ENCODE measurements at places on chromosomes 12 and 14.
A peak's percentile ranks its signal among the peaks of the same experiment; 100 is the strongest.

DNA sequence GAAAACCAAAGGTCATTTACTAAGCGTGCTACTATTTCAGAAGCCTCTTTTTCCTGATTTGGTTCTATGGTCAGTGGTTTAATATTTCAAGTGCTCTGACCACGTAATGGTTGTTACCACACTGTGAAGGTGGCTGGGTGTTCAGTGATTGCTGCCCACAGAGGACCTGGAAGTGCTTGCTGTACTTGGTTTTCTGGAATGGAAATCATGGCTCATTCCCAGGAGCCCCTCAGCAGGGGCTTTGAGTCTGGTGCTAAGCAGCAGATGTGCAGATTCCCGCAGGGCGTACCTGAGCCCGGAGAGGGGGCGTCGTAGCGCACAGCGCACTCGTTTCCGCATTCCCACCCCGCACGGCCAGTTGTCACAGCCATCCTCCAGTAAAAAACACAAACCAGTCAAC lies 50.5 kb downstream of the TRAF3 start:
- no peak for DNase-seq

GRCh38 chr14:38253676-38254075 lies 2.2 kb downstream of the CLEC14A start:
- DNase-seq = no peak

DNA sequence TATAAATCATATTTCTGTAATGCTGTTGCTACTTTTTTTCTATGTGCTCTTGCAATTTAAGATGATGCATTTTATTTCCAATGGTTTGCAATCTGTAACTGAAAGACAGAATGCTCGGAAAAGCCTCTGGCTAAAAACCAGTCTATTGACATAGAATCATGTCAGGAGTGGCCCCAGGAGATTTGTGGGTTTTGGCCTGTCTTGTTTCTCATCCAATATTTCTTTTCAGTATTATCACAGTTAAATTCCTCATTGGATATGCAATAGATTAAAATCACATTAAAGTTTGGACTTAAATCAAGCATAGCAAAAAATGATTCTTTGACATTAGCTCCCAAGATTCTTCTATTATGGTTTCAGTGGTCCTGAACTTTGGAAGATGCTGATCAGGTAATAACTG lies 19.1 kb upstream of the SLC38A2 start:
- no peak for DNase-seq

- DNase-seq = no peak
Measured at GRCh38 chr12:108691998-108692808, 39.1 kb downstream of the CORO1C start.

GRCh38 chr12:113056631-113057488 lies at the start of gene DTX1:
TSS of gene DTX1 (plus strand) at chr12:113056730. CDS start at chr12:113058193, 1,463 bp downstream.
- DNase-seq = no peak

GRCh38 chr12:46377678-46378077 lies 5.1 kb upstream of the SLC38A2 start:
- no peak for DNase-seq

DNA sequence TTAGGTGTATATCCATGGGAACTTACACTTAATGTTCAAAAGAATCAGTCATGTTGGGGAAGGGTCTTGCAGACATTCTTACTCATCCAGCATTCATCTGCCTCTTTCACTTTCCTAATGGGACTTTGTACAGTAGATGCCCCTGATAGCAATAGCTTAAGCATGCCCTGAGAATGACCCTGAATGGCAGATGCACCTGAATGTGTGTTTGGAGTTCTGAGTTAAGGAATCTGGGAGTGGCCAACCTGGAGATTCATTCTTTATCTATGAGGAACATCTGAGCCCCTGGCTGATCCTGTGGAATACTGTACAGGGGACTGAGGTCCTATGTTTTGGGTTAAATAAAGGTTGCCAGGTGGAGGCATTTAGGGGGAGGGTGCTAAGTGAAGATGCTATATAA lies 71.3 kb upstream of the MANSC4 start:
- no peak for DNase-seq

DNA sequence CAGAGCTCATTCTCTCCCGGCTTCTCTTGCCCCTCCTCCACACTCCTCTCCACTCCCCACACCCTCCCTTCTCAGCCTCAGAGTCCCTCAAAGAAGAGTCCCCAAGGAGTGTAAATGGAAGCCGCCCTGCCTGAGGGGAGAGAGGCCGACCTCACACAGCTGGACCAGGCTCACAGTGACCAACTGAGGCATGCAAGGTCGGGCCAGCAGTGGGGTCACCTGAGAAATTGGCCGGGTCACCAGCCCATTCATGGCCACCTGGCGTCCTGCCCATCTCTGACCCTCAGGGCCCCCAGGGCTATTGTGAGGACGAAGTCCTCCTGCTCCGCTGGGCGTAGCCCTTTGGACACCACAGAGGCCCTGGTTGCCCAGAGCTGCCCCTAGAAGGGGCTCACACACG lies 49.5 kb upstream of the NUAK1 start:
- DNase-seq = no peak

- DNase-seq = no peak
Measured at GRCh38 chr12:71194657-71195056, 36.9 kb upstream of the TSPAN8 start.

GRCh38 chr14:53885136-53885640 lies 71.4 kb downstream of the BMP4 start:
- no peak for DNase-seq

- peak; percentile 43 for DNase-seq
Measured at GRCh38 chr12:75480469-75480949, at the start of gene GLIPR1. TSS of gene GLIPR1 (plus strand) at chr12:75480755. CDS start at chr12:75480881, 126 bp downstream.

GRCh38 chr14:22096514-22096895 lies 422.9 kb upstream of the OR4E1 start:
- no peak for DNase-seq

DNA sequence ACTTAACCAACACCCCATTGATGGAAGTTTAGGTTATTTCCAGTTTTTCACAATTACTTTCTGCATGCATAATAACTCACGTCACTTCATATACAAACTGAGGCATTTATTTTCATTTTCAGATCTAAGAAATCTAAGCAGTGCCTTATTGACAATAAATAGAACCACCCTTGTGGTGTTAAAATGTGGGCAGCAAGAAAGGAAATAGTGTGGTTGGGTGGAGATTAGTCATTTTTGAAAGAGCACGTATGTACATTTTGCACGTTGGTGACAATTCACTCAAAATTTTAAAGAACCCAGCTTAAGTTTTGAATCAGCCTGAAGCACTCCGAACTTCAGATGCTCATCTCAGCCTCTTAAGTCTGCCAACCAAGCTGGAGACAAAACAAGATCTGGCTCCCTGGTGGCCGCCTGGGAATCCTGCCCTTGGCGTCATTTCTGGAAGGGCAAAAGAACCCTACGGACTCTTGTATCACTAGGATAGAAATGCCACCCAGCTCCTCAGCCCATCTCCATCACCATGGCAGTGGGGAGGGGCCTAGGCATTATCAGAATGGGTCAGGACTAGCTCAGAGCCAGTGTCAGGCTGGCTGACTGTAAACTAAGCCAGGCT lies 89.5 kb upstream of the BCL2L14 start:
- peak; percentile 23 for DNase-seq

GRCh38 chr12:33587784-33588712 lies 148.4 kb upstream of the SYT10 start:
- DNase-seq = no peak

DNA sequence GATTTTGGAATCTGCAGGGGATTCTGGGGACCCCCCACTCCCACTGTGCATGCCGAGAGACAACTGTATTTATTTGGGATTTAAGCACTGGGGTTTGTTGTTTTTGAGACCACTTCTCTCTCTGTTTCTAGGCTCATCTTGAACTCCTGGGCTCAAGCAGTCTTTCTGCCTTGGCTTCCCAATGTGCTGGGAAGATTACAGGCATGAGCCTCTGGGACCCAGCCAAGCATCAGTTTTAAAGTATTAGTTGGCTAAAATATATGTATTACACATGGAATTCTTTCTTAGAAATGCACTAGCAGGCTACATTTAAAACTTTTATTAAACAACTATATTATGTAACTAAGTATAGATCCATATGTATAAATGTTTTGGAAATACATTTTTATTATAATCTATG lies 78.3 kb downstream of the AEBP2 start:
- DNase-seq = no peak

- no peak for DNase-seq
Measured at GRCh38 chr14:77003960-77004710, 24.4 kb downstream of the IRF2BPL start.

- DNase-seq = no peak
Measured at GRCh38 chr12:68162374-68162773, 2.8 kb upstream of the IFNG start.

GRCh38 chr12:131057211-131057721 lies 103.6 kb downstream of the ADGRD1 start:
- no peak for DNase-seq

- DNase-seq = no peak
Measured at GRCh38 chr12:132393991-132394949, 64.9 kb upstream of the GALNT9 start.

DNA sequence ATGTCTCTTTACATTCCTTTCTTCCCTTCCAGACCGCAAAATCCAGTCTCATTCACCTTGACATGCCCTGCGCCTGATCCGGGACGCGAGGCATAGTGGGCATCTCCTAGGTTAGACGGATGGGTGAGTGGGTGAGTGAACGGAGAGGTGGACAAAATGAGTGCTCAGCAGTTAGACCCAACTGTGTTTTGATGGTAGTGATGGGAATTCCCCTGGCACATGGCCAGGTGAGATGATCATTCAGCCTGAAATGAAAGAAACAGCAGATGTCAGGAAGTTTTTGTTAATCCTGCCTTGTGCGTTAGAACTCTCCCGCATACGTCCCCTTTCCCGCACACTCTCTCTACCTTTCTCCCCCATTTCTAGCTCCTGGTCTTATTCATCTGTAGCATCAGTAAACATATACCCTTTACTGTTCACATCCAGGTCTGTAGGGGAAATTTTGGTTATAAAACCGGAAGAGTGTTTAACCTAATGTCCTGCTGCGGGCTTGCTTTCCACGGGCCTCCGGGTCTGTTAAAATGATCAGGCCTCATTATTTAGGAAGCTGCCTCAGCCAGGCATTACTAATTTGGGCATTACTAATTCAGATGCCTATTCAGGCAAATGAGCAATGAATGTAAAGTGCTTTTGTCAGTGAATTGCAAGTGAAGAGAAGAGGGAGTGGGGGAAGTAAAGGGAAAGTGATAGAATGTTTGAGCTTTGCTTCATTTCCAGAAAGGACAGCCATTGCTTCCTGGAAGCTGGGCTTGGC lies 172.8 kb downstream of the ETV6 start:
- peak; percentile 6 for DNase-seq

Measured in effector memory CD4-positive, alpha-beta T cell (primary cell).